AG10803 (cell line): ENCODE measurements at places on chromosomes 4 and X.
A peak's percentile ranks its signal among the peaks of the same experiment; 100 is the strongest.

DNA sequence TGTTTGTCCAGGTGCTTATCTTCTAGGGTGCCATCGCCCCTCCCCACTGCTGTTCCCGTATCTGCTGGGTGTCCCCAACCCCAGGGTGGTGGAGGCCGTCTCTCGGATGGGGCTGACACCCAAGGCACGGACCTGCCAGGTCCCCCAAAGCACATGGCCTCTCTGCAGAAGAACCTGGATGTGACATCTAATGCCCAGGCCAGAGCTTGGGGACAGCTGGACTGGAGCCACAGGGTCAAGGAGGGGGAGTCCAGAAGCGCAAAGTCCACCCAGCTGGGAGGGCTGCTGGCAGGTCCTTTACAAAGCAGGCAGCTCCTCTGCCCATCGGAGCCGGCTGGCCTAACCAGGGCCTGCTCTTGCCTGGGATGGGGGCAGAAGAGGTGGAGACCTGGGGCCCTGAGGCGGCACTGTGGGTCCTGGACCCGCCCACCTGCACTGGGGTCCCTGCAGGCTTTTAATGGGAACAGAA lies 751 bp upstream of the DOK7 start:
- DNase-seq = no peak

- peak; percentile 23 for DNase-seq
Measured at GRCh38 chr4:150382028-150382427, 199.9 kb upstream of the MAB21L2 start.

DNA sequence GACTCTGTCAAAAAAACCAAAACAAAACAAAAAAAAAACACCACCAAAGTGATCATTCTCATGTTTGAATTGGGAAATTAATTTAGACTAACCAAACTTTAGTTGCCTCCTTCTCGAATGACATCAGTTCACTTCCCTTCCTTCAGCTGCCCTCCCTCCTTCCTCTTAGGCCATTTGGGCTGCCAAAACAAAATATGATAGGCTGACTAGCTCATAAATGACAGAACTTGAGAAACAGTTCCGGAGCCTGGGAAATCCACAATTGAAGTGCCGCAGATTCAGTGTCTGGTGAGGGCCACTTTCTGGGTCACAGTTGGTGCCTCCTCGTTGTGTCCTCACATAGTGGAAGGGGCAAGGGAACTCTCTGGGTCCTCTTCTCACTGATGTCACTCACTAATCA lies 16.1 kb upstream of the WAS start:
- DNase-seq = no peak

DNA sequence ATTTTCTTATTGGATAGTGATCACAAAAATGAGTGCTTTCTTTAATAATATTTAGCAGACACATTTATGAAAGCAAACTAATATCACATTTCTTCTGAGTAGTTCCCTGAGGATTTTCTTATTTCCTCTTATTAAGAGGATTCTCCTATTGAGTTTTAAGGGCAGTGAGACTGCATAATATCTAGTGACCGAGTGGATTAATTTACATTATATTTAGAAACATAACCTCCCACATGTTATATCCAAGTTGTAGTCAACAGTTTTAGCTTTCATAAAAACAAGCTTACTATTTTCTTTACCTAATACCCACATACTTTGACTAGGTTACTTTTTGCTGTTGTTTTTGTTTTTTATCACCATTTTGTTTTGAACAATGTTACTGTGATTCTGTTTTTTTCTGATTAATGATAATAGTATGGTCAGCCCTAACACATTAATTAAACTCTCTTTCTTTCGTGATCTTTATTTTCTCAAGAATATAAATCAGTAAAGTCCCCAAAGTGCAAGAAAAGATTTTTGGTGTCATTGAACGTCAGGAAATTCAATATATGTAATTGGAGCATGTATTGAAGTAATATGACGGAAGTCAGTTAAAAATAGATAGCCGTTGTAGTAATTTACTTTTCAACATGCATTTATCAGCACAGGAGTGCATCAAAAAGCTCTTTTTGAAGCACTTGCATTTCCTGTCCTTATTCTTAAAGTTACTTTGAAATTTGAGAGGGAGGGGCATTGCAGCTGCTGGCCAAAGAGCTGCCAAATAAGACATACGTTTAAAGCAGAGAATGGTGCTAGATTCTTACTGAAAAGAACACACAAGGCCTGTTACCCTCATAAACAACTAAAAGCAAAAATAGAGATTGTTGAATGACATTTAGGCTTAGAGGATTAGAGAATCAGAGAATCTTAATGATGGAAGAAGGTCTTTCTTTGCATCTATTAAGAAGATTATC lies 25.2 kb downstream of the DDIT4L start:
- no peak for DNase-seq

DNA sequence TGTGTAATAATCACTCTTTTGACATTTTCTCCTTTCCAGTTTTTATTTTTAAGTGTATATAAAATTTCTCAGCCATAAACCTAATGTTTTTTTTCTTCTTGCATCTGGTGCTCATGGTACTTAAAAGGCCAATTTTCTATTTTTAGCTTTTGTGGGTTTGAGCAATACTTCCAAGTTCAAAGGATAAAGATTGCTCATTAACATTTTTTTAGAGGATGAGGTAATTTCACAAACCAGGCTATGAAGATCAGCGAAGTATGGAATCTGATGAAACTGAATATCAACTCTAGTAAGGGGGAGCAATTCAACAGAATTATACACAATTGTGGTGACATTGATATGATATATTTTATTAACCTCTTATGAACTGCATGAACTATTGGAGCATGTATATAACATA lies 25.8 kb upstream of the KLHL34 start:
- DNase-seq = peak; percentile 73

DNA sequence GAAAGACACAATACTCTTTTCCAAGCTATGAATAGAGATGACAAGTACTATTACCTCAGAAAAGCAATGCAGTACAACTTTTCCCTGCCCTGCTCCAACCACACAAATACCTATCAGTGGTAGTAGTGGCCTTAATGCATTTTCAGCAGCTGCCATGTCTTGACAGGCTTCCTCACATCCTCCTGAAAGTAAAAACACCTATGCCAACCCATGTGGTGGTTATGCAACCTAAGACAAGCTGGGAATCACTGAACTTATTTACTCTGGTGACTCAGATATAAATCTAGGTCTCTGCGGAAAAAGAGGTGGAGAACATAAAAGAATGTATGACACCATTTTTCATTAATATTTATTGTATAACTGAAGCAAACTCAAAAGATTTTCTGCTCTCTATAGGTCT lies 14.5 kb downstream of the WDFY3 start:
- peak; percentile 72 for DNase-seq

DNA sequence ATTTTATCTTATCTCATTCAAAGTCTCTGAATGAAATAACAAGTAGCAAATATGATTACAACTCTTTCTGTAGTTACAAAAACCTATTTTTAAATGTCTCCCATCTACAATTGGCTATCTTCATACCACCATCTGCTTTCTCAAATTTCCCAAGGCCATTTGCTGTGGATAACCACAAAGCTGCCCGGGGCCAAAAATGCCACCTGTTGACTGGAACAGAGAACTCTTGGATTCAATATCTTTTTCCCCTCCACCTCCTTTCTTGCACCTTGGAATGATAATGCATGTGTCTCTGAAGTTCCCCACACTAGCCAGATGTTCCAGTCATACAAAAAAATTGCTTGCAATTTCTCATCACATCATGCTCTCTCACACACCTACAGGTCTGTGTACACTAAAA lies 93.3 kb upstream of the SCML1 start:
- DNase-seq = no peak

DNA sequence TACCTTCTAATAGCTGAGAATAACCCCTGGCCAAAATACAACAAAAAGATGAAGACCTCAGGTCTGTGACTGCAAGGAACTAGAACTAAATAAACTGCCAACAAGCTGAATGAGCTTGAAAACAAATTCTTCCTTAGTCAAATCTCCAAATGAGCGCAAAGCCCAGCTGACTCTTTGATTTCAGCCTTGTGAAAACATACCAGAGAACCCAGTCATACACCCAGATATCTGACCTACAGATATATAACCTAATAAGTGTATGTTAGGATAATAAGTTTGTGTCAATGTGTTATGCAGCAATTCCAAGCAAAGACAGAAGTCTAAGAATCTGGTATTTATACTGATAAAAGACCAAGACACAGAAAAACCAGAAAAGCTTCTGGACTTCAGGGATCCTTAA lies 38.0 kb upstream of the ADGRL3 start:
- DNase-seq = no peak

GRCh38 chr4:78601013-78601412 lies 49.4 kb downstream of the ANXA3 start:
- no peak for DNase-seq

- peak; percentile 77 for DNase-seq
Measured at GRCh38 chr4:5812506-5813229, 80.2 kb downstream of the CRMP1 start.

GRCh38 chr4:169014586-169014985 lies 4.5 kb upstream of the CBR4 start:
- DNase-seq = no peak

DNA sequence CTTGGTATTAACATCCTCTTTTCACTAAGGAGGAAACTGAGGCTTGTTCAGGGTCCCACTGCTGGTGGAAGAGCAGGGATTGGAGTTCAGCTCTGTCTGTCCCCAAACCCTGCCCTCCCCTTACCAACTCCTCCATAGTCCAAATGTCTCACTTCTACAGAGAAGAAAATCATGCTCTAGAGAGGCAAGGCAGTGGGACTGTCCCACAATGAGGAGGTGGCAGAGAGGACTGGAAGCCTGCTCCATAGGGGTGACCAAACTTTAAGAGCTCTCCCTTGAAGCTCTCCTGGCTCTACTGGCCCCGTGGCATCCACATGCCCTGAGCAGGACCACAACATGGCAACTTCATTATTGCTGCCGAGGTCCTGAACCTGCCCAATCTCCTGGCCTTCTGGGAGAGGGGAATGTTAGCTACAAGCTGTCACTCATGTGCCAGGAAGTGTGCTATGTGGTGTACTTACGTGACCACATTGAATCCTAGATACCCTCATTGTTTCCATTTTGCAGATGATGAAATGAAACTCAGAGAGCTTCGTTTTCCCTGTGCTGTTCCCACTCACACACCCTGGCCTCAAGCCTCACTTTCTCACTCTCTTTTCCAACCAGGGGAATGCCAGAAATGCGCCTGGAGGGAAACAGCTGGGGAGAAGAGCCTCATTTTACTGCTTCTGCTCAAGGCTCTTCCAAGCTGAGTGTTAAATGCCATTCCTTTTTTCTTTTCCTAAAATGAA lies 71.5 kb downstream of the ANAPC4 start:
- peak; percentile 82 for DNase-seq

DNA sequence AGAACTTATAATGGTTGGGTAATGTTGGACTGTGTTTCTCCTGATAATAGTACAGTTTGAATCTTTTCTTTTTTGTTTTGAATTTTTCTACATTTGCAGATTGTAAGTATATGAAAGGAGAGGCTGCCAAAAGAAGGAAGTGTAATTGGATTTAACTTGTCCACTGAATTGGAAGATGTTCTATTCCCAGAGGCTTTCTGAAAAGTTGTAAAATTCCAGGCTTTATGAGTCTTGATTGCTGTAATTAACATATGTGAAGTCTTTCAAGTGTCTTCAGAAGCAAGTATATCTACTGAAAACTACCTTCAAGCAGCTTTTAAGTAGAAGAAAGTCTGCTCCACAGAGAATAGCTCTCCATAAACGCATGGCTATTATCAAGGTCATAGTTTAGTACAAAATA lies 2456.4 kb downstream of the PCDH7 start:
- DNase-seq = no peak

GRCh38 chr4:30717208-30718020 lies 2.8 kb upstream of the PCDH7 start:
- DNase-seq = peak; percentile 16

- no peak for DNase-seq
Measured at GRCh38 chr4:17515445-17516407, 761 bp downstream of the CLRN2 start.

- DNase-seq = peak; percentile 100
Measured at GRCh38 chr4:106495476-106495875, 126.9 kb upstream of the GIMD1 start.

DNA sequence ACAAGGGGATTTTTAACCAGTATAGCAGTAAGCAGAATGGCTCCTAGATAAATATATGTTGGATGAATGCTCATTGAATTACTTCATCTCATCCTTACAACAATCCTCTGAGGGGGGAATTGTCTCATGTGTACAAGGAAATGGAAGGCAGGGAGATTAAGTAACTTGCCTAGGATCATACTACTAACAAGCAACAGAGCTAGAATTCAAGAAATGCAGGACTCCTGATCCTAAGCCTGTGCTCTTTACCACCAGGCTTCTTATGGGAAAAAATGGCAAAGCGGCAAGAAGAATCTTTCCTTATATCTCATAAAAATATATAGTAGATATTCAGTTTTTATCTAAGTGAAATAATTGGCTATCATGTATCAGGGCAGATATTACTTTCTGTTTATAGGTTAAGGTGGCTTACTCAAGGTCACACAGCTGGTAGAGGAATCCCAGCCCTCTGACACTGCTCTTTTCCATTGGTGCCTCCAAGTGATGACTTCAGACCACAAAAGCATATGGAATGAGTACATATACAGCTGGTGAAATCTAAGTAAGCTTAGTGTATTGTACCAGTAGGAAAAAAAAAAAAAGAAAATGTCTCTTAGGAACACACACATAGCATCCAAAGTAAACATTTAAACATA lies 2.1 kb downstream of the ABHD18 start:
- peak; percentile 6 for DNase-seq

- DNase-seq = peak; percentile 3
Measured at GRCh38 chrX:133698298-133698697, 283.0 kb upstream of the GPC4 start.
